Activated CD4-positive, alpha-beta T cell treated with anti-CD3 and anti-CD28 coated beads, Interleukin-2, amount 10 ng/mL, durations not matched to agents 24 days and 14 days (primary cell): ENCODE measurements at places on chromosomes 5 and 9.
A peak's percentile ranks its signal among the peaks of the same experiment; 100 is the strongest.

- H3K27me3 ChIP-seq: peaks cover 2% of the 10 kb centered on the region
- H3K4me3 ChIP-seq: no peak overlapping the region
- no peak overlapping the region for H3K27ac ChIP-seq
- no peaks in the 10 kb centered on the region for H3K36me3 ChIP-seq
- H3K4me1 ChIP-seq: peaks cover 10% of the 10 kb centered on the region
- DNase-seq: no peak
Observed at GRCh38 chr5:142500227-142500905, 175.5 kb upstream of the SPRY4 start.

- H3K27me3 ChIP-seq: no peaks in the 10 kb centered on the region
- no peak for DNase-seq
- H3K36me3 ChIP-seq: peaks cover 12% of the 10 kb centered on the region
- no peak overlapping the region for H3K4me3 ChIP-seq
- H3K4me1 ChIP-seq: peaks cover 39% of the 10 kb centered on the region
Observed at GRCh38 chr5:143349177-143349576, 54.3 kb downstream of the NR3C1 start.

DNA sequence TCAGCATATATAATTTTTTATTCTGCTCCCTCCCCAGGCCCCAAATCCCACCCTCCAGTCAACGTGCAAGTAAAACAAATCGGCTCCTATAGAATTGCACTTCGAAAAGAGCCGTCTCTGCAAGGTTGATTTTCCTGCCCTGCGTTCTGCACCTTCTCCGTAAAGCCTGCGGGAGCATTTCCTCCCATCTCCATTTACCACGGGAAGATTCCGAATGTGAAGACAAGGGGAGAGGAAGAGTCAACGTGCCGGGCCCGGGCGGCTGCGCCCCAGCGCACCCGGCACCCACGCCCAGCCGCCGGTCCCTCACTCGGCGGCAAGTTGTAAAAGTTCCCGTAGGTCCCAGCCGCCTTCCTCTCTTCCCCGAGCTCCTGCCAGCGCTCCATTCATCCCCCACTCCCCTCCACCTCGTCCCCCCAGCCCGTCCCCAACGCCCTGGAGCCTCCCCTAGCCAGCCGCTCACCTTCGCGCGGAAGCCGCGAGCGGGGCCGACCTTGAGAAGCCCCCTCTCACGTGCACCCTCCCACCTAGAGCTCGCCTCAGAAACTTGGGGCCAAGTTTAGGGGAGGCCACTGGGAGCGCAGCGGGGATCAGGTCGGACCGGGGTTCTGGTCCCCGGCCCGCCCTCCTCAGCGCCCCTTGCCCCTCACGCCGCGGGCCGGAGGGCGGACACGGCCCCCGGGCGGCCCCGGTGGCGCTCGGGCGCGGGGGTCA, 431 bp downstream of the BNC2 start:
- peaks cover 37% of the 10 kb centered on the region for H3K27me3 ChIP-seq

GRCh38 chr5:33330992-33331391, 109.8 kb upstream of the TARS1 start:
- H3K27me3 ChIP-seq: no peaks in the 10 kb centered on the region
- H3K36me3 ChIP-seq: no peaks in the 10 kb centered on the region
- H3K4me3 ChIP-seq: no peak overlapping the region
- no peak for DNase-seq

DNA sequence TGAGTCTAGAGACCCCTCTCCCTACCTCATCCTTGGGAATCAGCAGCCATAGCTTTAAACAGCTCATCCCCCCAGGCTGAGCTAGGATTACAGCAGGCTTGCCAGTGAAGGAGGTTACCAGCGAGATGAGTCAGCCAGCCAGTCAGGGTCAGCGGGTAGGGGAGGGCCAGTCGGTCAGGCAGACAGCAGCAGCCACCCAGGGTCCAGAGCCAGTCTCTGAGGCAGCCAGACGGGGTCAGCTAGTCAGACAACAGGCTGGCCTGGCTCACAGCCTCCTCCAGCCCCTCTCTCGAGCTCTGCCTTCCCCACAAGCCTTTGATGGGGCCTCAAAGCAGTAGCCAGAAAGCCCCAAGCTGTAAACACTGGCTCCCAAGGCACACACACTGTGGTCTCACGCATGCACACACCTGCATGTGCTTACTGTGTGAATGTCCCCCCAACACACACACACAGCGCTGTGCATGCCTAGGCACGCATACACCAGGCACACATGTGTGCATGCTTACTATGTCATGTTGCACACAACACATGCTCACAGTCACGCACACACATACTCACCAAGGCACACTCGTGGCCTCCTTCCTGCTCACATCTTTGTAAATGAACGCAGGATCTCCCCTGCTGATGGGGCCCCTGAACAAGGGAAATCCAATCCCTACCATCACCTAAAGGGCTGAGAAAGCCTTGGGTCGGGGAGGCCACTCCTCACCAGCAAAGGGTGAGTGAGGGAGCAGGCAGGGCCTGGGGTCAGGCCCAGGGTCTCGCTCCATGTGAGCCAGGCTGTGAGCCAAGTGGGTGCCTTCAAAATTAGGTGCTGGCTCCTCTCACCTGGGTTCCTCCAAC, 28.2 kb upstream of the CPLX2 start:
- H3K4me1 ChIP-seq: no peaks in the 10 kb centered on the region
- no peak overlapping the region for H3K4me3 ChIP-seq
- no peaks in the 10 kb centered on the region for H3K36me3 ChIP-seq
- peaks cover 5% of the 10 kb centered on the region for H3K27me3 ChIP-seq

- no peak overlapping the region for H3K27ac ChIP-seq
- H3K27me3 ChIP-seq: no peaks in the 10 kb centered on the region
- DNase-seq: no peak
- no peak overlapping the region for H3K4me3 ChIP-seq
Observed at GRCh38 chr5:155562158-155562557, 548.6 kb downstream of the KIF4B start.

DNA sequence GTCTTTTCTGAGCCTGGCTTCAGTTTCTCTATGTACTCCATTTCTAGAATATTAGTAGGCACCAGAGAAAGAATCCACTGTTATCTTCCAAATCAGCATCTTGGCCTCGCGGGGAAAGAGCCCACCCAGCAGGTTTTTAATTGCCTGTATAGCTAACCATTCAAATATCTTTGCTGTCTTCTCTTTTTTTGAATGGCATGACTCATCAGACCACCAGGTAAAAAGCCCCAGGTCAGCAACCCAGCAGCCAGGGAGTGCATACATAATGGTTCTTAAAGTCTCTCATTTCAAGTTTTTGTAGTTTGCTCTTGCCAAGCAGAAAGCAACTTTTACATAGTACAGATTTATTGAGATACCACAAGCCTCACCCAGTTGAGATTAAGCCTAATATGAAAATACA, 50.7 kb downstream of the TMEM167A start:
- no peaks in the 10 kb centered on the region for H3K27me3 ChIP-seq
- H3K4me1 ChIP-seq: no peaks in the 10 kb centered on the region
- no peak overlapping the region for H3K4me3 ChIP-seq
- DNase-seq: no peak
- no peak overlapping the region for H3K27ac ChIP-seq

GRCh38 chr9:78596346-78596745, 299.4 kb downstream of the PSAT1 start:
- H3K4me1 ChIP-seq: no peaks in the 10 kb centered on the region
- H3K4me3 ChIP-seq: no peak overlapping the region
- H3K27me3 ChIP-seq: no peaks in the 10 kb centered on the region
- H3K27ac ChIP-seq: no peak overlapping the region
- DNase-seq: no peak

GRCh38 chr5:97044052-97044451, 98.4 kb downstream of the LIX1 start:
- no peaks in the 10 kb centered on the region for H3K4me1 ChIP-seq
- no peaks in the 10 kb centered on the region for H3K36me3 ChIP-seq
- no peak overlapping the region for H3K27ac ChIP-seq
- H3K27me3 ChIP-seq: peaks cover 13% of the 10 kb centered on the region

DNA sequence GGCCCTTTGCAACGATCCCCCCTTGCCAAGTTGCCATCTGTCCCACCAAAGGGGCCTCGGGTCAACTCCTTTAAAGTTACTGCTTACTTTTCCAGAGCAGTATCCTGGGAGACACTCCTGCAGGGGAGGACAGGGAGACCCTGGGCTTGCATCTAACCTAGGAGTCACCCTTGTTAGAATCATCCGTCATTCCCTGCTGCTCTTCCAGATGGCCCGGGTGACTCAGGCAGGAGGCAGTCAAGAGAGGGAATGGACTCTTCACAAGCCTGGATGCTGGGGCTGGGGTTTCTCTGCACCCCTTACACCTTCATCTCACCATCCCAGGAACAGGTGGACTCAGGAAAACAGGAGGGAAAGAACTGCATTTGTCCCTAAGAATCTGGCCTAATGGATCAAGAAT, 175.6 kb downstream of the GABBR2 start:
- DNase-seq: peak; percentile 26
- H3K27me3 ChIP-seq: peaks cover 7% of the 10 kb centered on the region
- no peak overlapping the region for H3K27ac ChIP-seq
- H3K36me3 ChIP-seq: no peaks in the 10 kb centered on the region
- no peaks in the 10 kb centered on the region for H3K4me1 ChIP-seq

GRCh38 chr5:3605298-3606010, 9.8 kb downstream of the IRX1 start:
- DNase-seq: no peak
- H3K36me3 ChIP-seq: no peaks in the 10 kb centered on the region
- no peaks in the 10 kb centered on the region for H3K4me1 ChIP-seq
- no peak overlapping the region for H3K4me3 ChIP-seq
- H3K27ac ChIP-seq: no peak overlapping the region

- H3K27ac ChIP-seq: no peak overlapping the region
- H3K27me3 ChIP-seq: peaks cover 13% of the 10 kb centered on the region
- H3K36me3 ChIP-seq: no peaks in the 10 kb centered on the region
Observed at GRCh38 chr5:175572886-175573285, 85.0 kb upstream of the HRH2 start.

DNA sequence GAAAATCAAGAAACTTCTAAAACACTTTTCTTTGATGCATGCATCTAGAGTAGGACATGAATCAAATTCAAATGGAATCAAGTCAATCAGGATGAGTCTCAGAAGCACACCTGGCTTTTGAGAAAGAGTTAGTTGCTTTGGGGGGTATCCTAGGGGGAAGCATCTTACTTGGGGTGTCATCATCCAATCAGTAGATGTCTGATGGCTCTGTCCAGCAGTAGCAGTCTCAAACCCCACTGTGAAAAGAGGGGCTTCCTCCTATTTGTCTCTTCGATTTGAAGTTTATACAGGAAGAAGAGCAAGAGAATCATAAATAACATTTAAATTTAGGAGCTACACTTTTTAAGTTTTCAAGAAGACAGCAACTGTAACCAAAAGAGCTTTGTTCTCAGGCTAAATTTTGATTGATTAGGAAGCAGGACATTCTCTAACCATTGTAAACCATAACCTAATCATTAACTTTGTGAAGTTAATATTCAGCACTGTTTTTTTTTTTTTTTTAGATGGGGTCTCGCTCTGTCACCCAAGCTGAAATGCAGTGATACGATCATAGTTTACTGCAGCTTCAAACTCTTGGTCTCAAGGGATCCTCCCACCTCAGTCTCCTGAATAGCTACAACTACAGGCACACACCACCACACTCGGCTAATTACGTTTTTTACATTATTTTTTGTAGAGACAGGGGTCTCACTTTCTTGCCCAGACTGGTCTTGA, 614.7 kb downstream of the CSNK1G3 start:
- H3K4me3 ChIP-seq: no peak overlapping the region
- no peaks in the 10 kb centered on the region for H3K36me3 ChIP-seq
- no peaks in the 10 kb centered on the region for H3K4me1 ChIP-seq
- no peak for DNase-seq

- no peak for DNase-seq
- H3K27me3 ChIP-seq: no peaks in the 10 kb centered on the region
- H3K27ac ChIP-seq: peak overlapping the region; percentile 85
- H3K4me1 ChIP-seq: peaks cover 29% of the 10 kb centered on the region
- H3K4me3 ChIP-seq: peak overlapping the region; percentile 70
- H3K36me3 ChIP-seq: peaks cover 2% of the 10 kb centered on the region
Observed at GRCh38 chr5:158513490-158514318, 586.0 kb downstream of the EBF1 start.

DNA sequence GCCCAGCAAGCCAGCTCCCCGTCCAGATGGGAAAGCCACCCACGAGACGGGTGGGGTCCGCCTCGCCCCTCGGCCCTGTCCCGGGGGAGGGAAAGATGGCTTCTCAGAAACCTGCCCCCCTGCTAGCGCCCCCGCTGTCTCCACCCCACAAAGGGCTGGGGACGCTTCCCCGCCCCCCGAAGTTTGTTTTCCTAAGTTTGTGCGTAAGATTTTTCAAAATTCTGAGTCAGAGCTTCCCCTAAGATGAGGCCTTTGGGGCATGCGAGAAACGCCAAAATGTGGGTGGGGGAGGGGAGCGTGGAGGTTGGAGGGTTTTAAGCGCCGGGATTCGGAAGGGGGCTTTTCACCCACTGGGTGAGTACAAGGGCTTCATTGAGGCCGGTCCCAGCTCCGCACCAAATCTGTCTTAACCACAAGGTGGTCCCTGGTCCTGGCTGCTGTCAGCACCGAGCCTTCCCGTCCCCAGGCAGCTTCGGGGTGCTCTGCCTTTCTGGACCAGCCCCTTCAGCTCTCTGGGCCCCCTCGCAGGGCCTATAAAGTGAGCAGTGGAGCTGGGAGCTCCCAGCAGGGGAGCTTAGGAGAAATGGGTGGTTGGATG, 32.3 kb downstream of the PRRX2 start:
- no peaks in the 10 kb centered on the region for H3K36me3 ChIP-seq
- no peak for DNase-seq
- peaks cover 5% of the 10 kb centered on the region for H3K4me1 ChIP-seq
- H3K4me3 ChIP-seq: peak overlapping the region; percentile 69
- peak overlapping the region; percentile 81 for H3K27ac ChIP-seq

DNA sequence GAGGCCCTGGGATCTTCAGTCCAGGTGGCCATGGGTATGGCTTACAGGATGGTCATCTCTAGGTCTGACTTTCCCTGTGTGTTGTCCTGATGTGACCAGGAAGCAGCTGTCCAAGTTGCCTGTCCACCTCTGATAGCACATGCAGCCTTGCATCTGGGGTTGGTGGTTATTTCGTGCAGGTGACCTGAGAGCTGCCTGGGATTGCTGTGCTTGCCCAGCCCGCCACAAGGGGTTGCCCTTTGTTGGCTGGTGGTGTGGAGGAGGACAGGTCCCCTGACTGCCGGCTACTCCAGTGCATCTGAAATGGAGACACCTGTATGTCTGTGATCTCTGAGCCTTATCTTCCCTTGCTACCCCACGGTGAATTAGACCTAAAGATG, 212.6 kb downstream of the ARHGAP26 start:
- H3K4me1 ChIP-seq: peaks cover 50% of the 10 kb centered on the region
- H3K27ac ChIP-seq: no peak overlapping the region
- H3K4me3 ChIP-seq: no peak overlapping the region
- no peaks in the 10 kb centered on the region for H3K27me3 ChIP-seq

- no peak for DNase-seq
- H3K27ac ChIP-seq: no peak overlapping the region
- H3K4me3 ChIP-seq: no peak overlapping the region
- H3K27me3 ChIP-seq: no peaks in the 10 kb centered on the region
Observed at GRCh38 chr9:82101475-82101874, 112.9 kb downstream of the SPATA31D1 start.

GRCh38 chr5:159799701-159800100, 116.6 kb upstream of the ADRA1B start:
- H3K4me1 ChIP-seq: no peaks in the 10 kb centered on the region
- no peak overlapping the region for H3K27ac ChIP-seq
- H3K36me3 ChIP-seq: no peaks in the 10 kb centered on the region
- H3K27me3 ChIP-seq: peaks cover 6% of the 10 kb centered on the region

- no peak for DNase-seq
- no peaks in the 10 kb centered on the region for H3K36me3 ChIP-seq
- H3K27me3 ChIP-seq: no peaks in the 10 kb centered on the region
- H3K27ac ChIP-seq: no peak overlapping the region
Observed at GRCh38 chr9:87089929-87090328, 142.6 kb upstream of the GAS1 start.
